Fibroblast of lung (primary cell): ENCODE measurements at places on chromosomes 5 and 9. TPM values are rescaled to one million over a fixed set of nuclear protein-coding genes. Genes with fewer than 3 reads are reported as not detected.
A peak's percentile ranks its signal among the peaks of the same experiment; 100 is the strongest.

SH3RF2 gene
- total RNA-seq, result 0.26 and 1.2 TPM in 2 replicates

C6 gene
- total RNA-seq, result 0.26 TPM in 1 of 2 replicates, not detected in the other

LHX3 gene
- total RNA-seq, result not detected in 2 replicates

TNFSF15 gene
- 0.26 and 0.33 TPM in 2 replicates for total RNA-seq

NUTM2F gene
- total RNA-seq, result not detected in 2 replicates

GRCh38 chr5:158809936-158810335 lies 289.8 kb downstream of the EBF1 start:
- no peak for DNase-seq

GRCh38 chr5:149151717-149152116 lies 10.4 kb downstream of the ABLIM3 start:
- peak; percentile 49 for DNase-seq

- no peak for DNase-seq
These were observed 23.1 kb upstream of the SLC9A3 start for GRCh38 chr5:547086-547924.

GRCh38 chr9:69433392-69433791 lies 108.4 kb downstream of the ENTREP1 start:
- DNase-seq, result no peak

GRCh38 chr5:175281257-175281656 lies 162.7 kb downstream of the DRD1 start:
- no peak for DNase-seq

DNA sequence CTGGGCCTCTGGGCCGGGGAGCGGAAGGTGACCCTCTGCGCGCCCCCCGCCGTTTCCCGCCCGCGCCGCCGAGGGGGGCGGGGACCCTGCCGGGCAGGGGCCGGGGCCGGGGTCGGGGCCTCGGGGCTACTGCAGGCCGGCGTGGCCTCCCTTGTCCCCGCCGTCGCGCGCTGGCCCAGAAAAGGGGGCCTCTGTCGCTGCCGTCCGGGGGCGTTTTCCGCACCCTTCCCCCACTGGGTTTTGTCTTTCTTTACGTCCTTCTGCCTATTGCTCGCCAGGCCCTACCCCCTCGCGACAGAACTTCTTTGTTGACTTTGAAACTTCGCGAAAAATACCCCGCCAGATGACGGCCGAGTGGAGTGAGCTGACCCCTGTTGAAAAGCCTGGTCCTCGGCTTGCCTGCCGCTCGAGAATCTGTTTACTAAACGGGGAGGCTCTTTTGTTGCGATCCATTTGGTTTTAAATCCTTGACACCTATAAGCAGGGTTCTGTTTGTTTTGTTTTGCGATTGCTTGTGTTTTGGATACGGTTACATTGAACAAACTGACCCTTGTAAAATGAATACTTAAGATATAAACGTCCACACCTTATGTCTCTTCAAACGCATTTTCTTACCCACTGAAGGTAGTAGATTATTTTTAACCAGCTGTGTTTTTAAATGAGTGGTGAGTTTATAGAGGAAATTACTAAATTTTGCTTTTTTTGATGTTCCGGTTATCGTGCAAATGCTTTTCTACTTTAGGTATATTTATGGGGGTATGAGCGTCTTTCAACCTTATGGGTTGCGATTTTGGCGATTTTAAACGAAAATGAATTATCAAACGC lies 765 bp downstream of the MARCHF6 start:
- peak; percentile 60 for DNase-seq

DNA sequence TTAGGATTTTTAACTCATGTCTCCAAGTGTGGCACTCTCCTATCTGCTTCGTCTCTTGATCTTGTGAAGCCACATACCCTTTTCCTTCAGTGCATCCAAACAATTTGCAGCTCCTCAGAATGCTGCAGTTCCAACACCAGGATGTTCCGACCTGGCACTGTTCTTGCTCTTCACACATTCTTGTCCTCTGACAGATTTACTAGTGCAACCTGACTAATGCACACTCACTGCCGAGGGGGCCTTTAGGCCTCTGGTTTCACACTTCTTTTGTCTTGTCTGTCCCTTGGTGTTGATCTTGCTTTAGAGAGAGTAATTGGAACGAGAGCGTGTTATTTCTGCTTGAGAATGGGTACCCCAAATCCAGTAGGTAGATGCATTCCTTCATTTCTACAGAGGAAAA lies 15.0 kb downstream of the ARHGAP26 start:
- DNase-seq, result peak; percentile 21
